ENCODE measurements at places on chromosomes 7 and 10. TPM values are rescaled to one million over a fixed set of nuclear protein-coding genes. Genes with fewer than 3 reads are reported as not detected.

NANOS1 gene
- 1.5 TPM for total RNA-seq

LRIT1 gene
- total RNA-seq = not detected

GRCh38 chr10:33231621-33232350 lies 102.7 kb downstream of the NRP1 start:
- H3K27ac ChIP-seq = no peak overlapping the region
- no peak overlapping the region for H3K4me3 ChIP-seq

GRCh38 chr10:4982764-4983226 lies 19.6 kb downstream of the AKR1C1 start:
- H3K4me3 ChIP-seq = no peak overlapping the region
- H3K27me3 ChIP-seq = no peaks in the 10 kb centered on the region
- no peak for DNase-seq
- H3K36me3 ChIP-seq = no peaks in the 10 kb centered on the region
- no peak overlapping the region for H3K27ac ChIP-seq

RSPH10B2 gene
- 0.37 TPM for total RNA-seq

GRCh38 chr10:98010939-98011685 lies 19.3 kb downstream of the CRTAC1 start:
- H3K36me3 ChIP-seq = no peaks in the 10 kb centered on the region
- H3K27me3 ChIP-seq = peaks cover 79% of the 10 kb centered on the region
- H3K27ac ChIP-seq = no peak overlapping the region
- DNase-seq = no peak

LIPN gene
- total RNA-seq = not detected

GRCh38 chr7:37281368-37282092 lies 167.1 kb downstream of the ELMO1 start:
- H3K4me3 ChIP-seq = no peak overlapping the region
- H3K4me1 ChIP-seq = no peaks in the 10 kb centered on the region
- H3K27me3 ChIP-seq = 0 out of 2 replicates have a peak, but pooled peaks cover 4% of the 10 kb centered on the region
- no peak for DNase-seq
- H3K27ac ChIP-seq = no peak overlapping the region
